Cerebellum (tissue), 4 donors: ENCODE measurements at places on chromosomes 16 and 17.

DNA sequence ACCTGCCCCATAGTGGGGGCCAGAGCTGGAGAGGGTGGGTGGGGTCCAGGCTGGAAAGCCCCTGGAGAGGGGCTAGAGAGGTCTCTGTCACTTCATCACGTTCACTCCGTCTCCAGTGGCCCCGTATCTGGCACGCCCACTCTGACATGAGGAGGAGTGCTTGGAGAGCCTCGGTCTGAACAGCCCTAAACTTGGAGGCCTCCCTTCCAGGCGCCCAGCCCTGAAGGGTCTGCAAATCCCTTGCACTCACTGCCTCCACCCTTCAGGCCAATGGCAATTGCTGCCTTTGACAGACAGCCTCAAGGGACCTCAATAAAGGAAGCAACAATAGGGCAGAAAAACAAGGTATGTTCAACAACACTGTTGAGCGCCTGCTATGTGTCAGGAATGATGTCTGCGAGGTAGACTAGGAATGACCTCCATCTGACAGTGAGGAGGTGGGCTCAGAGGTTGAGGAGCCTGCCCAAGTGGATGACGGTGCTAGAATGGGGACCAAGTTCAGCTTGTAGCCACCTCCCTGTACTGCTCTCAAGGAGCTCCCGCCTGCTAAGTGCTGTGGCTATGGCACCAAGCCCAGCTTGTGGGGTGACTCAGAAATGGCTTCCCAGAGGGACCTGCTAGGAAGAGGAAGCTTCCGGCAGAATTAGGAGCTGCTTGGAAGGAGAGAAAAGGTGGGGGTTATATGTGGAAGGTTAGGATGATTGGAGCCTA, 2.9 kb upstream of the EPX start:
- no peak for DNase-seq

DNA sequence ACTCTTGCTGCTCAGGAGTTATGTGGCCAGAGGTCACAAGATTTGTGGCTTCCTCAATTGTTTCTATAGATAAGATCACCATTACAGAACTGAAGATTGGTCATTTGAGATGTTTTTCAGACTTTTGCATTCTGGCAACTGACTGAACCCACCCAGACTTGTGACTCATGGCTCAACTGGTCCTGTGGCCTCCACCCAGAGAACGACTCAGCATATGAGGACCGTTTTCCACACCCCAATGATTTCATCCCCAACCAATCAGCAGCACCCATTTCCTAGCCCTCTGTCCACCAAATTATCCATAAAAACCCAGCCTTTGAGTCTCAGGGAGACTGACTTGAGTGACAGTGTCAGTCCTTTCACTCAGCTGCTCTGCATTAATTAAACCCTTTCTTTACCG, 143.2 kb upstream of the ASIC2 start:
- no peak for DNase-seq

- peak; percentile 86 for DNase-seq
Measured at GRCh38 chr17:74833501-74834377, 25.9 kb downstream of the GRIN2C start.

DNA sequence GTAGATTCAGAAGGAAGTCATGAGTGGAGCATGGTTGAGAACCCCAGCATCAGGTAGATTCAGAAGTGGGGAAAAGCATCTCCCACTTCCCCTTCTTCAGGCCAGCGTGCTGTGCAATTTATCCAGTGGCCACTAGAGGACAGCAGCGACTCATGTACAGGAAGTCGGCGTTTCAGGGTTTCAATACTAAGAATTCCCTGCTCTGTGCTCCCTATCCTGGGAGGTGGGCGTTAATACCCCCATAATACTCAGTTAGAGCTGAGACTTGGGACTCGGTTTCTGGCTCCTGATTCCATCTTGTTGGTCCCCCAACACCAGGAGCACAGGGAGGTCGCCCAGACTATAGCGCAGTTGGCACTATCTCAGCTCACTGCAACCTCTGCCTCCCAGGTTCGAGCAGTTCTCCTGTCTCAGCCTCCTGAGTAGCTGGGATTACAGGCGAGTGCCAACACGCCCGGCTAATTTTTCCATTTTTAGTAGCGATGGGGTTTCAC, 75.3 kb upstream of the AMZ2 start:
- DNase-seq, result peak; percentile 63

DNA sequence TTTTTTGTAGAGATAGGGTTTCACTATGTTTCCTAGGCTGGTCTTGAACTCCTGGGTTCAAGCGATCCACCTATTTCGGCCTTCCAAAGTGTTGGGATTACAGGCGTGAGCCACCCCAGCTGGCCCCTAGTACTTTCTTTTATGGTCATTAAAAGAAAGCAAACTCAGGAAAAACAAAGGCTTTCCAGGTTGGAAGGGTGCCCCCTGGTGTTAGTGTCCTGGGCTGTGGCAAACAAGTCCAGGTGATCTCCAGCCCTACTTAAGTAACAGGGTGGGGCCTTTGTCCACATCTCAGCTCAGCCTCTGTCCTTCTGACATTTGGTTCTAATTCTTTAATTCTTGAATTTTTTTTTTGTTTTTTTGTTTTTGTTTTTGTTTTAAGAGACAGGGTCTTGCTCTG, 6.9 kb downstream of the IGFBP4 start:
- no peak for DNase-seq

- no peak for DNase-seq
Measured at GRCh38 chr17:8846768-8847211, 20.7 kb downstream of the PIK3R6 start.

- no peak for DNase-seq
Measured at GRCh38 chr16:75099075-75099667, 17.4 kb downstream of the LDHD start.

- no peak for DNase-seq
Measured at GRCh38 chr16:22007159-22007508, 777 bp upstream of the MOSMO start.

DNA sequence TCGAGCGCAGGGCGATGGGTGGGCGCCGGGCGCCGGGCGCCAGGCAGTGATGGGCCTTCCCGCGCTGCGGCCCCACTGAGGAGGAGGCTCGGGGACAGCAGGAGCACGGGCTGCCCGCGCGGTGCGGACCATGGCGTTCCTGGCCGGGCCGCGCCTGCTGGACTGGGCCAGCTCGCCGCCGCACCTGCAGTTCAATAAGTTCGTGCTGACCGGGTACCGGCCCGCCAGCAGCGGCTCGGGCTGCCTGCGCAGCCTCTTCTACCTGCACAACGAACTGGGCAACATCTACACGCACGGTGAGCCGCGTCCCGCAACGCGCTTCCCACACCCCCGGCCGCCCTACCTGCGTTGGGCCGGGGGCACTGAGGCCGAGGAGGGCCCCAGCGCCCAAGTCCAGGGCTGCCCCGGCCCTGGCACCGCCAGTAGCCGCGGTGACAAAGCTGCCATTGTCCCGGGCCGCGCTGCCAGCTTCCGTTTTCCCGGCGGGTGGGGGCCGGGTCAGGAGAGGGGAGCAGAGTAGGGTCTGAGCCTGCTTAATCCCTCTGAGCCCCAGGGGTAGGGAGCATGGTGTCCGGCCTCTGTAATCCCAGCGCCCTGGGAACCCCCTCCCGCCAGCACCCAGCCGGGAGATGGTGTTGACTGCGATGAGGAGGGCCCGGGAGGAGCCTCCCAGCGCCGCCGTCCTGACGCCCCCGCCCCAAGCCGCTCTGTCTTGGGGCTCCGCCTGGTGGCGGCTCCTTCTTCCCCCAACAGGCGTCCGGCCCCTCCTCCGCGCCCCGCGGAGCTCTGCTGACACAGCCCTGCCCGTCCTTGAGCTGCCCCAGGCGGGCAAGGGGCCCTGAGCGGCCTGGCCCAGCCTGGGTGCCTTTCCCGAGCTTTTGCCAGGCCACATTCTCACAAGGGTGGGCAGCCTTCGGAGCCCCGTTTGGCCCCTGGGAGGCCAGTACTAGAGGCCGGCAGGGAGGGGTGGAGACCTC, 685 bp downstream of the PAQR4 start:
- no peak for DNase-seq

GRCh38 chr17:80137131-80137530, 9.8 kb downstream of the EIF4A3 start:
- no peak for DNase-seq

GRCh38 chr16:64250866-64251265, 871.0 kb downstream of the CDH11 start:
- DNase-seq, result no peak

DNA sequence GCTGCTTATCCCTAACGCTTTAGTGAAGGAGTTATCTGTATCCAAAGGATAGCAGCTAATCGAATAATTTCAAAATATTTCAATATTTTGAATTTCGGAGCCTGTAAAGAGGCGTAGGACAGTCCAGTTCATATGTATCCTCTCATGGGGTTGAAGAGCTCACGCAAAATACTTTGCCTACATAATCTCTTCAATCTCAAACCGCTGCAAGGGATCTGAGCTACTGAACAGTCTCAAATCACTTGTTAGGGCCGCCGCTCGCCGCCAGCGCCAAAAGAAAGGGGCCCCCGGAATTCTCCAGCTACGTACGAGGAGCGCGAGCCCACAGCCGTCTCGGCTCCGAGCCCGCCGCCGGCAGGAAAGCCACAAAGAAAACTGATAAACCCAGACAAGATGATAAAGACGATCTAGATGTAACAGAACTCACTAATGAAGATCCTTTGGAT, 601 bp upstream of the RFWD3 start:
- peak; percentile 19 for DNase-seq

DNA sequence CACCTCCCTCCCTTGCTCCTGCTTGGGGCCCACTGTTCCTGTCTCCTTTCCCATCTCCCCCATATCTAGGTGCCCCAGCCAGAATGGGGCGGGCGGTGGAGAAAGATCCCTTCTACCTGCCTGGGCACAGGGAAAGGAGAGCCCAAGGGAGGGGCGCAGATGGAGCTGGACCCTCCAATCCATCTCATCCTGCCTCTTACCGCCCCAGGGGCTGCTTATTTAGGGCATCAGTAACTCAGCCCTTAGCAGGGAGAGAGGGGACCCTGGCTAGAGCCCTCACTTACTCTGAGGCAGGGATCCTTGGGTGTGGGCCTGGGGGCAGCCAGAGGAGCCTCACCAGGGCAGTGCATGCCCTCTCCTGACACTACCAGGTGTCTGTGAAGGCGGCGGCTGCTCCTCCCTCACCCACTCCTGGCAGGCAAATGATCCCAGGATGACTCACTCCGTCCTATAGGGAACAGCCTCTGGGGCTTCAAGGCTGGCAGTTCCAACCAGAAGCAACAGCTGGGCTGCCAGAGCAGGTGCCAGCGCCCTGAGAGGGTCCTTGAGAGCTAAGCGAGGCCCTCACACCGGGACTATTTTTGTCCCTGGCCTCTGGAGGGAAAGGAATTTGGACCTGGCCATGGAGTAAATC, 16.3 kb upstream of the BCAR1 start:
- DNase-seq, result peak; percentile 13

GRCh38 chr17:78013683-78014467, 55.4 kb downstream of the TNRC6C start:
- peak; percentile 74 for DNase-seq

DNA sequence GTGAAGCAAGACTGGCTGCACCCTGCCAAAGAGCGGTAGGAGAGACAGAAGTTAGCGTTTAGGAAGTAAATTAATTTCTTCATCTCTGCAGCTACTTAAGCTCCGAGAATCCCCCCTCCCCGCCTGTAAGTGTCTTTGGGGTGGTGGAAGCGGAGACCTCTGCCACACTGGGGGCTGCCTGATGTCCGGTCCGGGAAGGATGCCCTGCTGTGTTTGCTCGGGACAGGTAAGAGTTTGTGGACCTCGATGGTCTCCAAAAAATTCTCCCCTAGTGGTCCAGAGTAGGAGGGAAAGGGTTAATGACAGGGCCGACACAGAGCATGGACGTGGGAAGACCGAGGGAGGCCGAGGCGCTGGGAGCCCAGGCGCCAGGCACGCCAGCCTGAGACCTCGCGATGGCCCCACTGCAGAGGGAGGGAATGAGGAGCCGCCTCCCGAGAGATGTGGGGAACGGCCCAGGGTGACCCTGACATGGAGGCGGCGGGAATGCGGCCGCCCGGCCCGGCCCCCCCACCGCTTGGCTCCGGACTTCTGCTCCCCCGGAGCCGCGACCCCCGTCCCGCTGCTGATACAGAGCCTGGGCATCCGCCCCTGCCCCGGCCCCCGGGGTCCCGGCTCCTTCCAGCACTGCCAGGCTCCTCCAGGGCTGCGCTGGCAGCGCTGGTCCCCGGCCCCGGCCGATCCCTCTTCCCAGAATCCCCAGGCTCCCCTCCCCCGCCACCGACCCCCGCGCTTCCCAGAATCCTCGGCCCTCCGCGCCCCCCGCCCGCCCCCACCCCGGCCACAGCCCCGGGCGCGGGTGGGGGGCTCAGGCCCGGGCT, 680 bp downstream of the ZNF629 start:
- DNase-seq, result peak; percentile 23

DNA sequence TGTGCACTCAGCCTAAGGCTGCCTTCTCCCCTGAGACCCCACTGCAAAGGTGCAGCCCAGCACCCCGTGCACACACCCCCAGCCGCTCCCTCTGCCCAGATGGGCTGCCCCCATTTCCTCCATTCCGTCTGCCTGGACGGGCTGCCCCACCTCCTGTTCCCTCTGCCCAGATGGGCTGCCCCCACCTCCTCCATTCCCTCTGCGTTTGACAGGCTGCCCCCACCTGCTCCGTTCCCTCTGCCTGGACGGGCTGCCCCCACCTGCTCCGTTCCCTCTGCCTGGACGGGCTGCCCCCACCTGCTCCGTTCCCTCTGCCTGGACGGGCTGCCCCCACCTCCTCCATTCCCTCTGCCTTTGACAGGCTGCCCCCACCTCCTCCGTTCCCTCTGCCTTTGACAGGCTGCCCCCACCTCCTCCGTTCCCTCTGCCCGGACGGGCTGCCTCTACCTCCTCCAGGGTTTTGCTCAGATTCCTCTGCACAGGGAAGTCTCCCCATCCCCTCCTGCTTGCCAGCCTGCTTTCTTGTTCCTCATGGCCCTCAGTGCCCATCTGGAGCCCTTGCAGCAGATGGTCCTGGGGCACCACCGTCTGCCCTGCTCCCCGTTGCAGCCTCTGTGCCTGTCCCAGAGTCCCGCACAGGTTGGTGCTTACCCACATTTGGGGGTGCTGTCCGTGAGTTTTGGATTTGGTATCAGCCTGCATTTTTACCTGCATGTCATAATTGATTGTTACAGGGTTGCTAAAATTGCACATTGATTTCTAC, 23.4 kb upstream of the IL17C start:
- DNase-seq, result peak; percentile 84

DNA sequence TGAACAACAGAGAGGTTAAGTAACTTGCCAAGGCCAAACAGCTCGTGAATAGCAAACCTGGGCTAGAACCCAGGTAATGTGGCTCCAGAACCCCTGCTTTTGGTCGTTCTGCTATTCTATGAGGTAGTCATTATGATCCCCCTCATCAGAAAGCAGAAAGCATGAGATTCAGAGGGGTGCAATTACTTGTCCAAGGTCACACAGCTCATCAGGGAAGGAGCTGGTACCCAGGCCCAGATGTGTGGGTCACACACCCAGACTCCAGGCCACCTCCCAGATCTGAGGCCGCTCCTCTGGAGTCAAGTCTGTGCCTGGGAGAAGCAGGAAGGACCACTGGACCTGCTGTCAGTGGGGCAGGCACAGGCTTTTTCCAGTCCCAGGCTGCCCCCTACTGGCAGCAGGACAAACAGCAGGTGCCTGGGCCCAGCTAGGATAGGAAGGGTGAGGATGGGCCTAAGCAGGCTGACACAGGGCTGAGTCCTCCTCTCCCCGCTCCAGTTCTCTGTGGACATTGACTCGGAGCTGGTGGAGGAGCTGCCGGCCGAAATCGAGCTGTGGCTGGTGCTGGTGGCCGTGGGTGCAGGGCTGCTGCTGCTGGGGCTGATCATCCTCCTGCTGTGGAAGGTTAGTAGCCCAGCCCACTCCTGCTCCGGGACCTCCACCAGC, 7.8 kb upstream of the PDK2 start:
- peak; percentile 61 for DNase-seq

GRCh38 chr16:3738541-3738940, 21.2 kb upstream of the TRAP1 start:
- DNase-seq, result no peak
